ENCODE measurements at places on chromosomes 2 and 18.
A peak's percentile ranks its signal among the peaks of the same experiment; 100 is the strongest.

DNA sequence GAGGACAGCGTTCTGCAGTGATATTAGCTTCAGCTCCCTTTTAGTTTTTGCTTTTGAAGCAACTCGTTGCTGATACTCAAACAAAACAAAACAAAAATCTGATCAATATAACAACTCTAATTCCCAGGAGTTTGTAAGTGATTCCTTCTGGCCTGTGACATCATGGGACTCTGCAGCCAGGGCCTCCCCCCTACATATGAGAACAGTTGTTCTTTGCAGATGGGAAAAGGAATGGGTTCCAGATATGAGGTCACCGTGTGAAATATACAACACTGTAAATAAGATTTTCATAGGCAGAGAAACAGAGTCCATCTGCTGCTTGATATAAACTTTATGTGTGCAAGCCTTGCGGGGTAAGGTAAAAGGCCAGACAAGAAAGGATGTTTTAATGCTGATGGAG lies 56.7 kb downstream of the DIS3L2 start:
- no peak for DNase-seq

- DNase-seq = no peak
These were observed 57.1 kb downstream of the PDK1 start for GRCh38 chr2:172613040-172613439.

GRCh38 chr18:46161703-46162396 lies 57.7 kb downstream of the HAUS1 start:
- DNase-seq = no peak

DNA sequence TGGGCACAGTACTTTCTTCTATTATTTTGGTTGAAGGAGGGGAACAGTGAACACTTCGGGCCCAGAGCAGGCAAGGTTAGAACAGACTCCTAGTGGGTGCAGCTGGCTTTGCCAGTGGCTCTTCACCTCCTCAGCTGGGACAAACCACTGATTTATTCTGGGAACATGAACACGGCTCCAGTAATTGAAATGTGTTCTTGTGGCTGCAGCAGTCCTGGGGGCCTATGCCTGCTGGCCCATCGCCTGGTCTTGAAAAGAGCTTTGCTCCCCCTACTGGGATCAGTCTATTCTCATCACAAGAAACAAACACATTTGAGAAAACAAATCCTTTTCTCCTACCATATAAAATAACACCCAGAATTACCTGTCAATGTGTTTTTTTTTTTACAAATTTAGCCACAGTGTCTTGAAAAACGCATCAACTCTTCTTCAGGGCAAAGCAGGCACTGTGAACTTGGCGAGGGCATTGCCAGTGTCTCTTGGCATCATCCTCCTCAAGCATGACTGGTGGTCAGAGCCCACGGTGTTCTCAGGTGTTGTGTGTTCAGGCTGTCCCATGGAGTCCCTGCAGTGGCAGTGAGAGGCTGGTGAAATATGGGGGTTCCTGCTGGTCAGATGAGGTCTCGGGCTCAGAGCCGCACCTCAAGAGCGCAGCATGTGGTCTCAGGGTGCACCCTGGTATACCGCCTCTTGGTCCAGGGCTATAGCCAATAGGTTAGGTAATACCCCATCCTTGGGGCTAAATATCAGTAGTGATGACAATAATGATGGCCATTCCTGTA lies 51.3 kb downstream of the RNF144A start:
- no peak for DNase-seq

DNA sequence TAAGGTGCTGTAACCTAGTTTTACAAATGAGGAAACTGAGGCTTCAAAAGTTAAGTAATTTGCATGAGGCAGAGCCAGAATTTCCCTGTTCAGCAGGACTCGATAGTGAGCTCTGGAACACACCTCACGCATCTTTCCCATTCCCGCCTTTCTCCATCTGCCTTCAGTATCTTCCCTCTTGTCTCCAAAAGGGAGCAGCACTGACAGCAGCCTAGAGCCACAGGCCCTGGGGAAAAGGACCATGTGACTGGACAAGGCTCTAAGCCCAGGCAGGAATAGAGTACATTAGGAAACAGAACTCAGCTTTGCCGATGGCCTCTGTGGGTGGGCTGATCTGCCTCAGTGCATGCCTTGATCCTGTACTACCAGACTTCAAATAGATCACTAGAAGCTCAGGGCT lies 21.5 kb downstream of the GPR155 start:
- DNase-seq = peak; percentile 9

DNA sequence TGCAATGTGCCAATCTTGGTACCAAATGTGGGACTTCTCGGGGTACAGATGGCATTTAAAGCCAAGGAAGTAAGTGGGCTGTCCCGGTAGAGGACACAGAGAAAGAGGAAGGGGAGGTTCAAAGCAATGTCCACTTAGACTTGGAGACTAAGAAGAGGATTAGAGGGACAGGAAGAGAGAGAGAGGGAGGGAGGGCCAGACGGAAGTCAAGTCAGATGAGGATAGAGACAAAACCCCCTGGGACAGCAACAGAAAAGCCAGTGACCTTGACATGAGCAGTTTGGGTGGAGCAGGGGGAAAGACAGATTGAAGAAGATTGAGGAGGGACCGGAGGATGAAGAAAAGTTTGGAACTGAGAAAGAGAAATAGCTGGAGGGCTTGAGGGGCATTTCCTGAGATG lies 164.5 kb downstream of the NCK2 start:
- no peak for DNase-seq

- no peak for DNase-seq
These were observed 18.8 kb upstream of the FAM110C start for GRCh38 chr2:65121-65520.

DNA sequence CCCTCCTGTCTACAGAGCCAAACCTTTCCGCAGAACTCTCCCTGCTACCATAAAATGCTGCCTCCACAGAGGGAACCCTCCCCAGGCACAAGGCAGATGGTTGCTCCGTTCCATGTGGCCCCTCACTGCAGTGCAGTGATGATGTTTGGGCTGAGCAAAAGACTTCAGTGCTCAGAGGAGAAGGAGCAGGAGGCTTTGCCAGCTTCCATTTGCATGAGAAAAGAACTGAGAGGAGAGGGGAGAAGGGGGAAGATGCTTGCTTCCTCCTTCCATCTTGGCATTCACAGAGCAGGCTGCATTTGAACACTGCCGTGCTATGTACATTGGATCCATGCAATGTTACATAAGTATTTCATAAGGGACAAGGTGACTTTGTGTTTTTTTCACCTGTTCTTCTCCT lies 46.6 kb upstream of the TMEM200C start:
- no peak for DNase-seq

Data from SHP77 (cell line).